Posterior vena cava (tissue), 2 donors: ENCODE measurements at places on chromosomes 6 and 20. TPM values are rescaled to one million over a fixed set of nuclear protein-coding genes. Genes with fewer than 3 reads are reported as not detected.

The PGBD1 gene
- 6.0 TPM for total RNA-seq

The NINL gene
- total RNA-seq: 7.4 TPM

GRCh38 chr6:91487696-91488392 is 901.0 kb upstream of the MAP3K7 start:
- no peak for DNase-seq

- no peak for DNase-seq
Measured at GRCh38 chr20:40471261-40471629, 217.8 kb downstream of the MAFB start.

GRCh38 chr6:116387374-116387773 is 16.6 kb downstream of the DSE start:
- DNase-seq: no peak

- peak; percentile 74 for DNase-seq
Measured at GRCh38 chr6:100457311-100457990, 7.3 kb downstream of the SIM1 start.

GRCh38 chr20:54219751-54220426 is 12.0 kb downstream of the PFDN4 start:
- no peak for DNase-seq

DNA sequence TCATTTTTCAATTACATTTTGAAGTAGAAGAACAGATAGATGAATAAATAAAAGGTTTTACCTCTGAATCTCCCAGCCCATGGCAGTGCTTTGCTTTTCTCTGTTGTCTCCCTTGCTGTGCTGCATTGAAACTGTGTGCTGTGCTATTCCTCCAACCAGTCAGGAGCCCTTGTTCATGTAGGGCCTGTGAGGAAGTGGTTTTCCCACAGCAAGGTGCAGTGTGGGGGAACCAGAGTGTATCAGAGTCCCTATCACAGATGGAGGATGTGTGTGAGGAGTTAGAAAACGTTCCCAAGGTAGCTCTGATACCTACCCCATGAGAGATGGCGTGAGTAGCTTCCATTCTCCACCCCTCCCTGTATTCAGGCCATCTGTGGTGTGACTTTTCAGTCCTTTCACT is 72.8 kb upstream of the RALGAPA2 start:
- no peak for DNase-seq

- DNase-seq: no peak
Measured at GRCh38 chr6:49326347-49326746, 136.7 kb downstream of the MMUT start.

GRCh38 chr6:166483026-166483425 is 100.3 kb upstream of the MPC1 start:
- DNase-seq: no peak

GRCh38 chr6:109705258-109705657 is 14.2 kb downstream of the FIG4 start:
- DNase-seq: peak; percentile 91

DNA sequence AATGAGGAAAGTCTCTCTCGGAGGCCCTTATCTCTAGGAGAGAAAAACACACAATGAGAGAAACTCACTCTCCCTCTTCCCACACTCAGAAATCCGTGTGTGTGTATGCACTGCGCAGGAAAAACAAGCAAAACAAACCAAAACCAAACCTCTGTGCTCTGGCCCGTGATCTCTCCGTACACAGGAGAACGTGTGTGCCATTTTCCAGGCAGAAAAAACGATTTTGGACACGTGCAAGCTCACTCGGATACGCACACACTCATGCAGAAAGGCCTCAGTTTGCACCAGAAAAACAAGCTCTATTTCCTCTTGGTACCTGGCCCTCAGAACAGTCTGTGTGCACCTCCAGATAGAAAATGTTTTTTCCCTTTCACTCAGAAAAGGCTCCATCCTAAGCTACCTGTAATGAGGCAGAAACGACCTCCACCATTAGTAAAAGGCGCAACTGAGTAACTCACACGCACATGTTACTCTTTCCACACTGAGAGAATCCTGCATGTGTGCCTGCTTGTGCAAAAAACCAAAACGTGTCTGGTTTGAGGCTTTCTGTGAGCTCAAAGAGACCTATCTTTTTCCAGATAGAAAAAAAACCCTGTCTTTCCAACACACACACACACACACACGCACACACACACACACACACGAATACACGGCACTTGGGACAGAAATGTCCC is 99.2 kb downstream of the EDN3 start:
- DNase-seq: peak; percentile 16

GRCh38 chr6:113631666-113632065 is 225.5 kb upstream of the MARCKS start:
- no peak for DNase-seq

GRCh38 chr6:30568245-30568644 is 3.0 kb upstream of the ABCF1 start:
- DNase-seq: no peak

- no peak for DNase-seq
Measured at GRCh38 chr20:44746367-44747165, 901 bp downstream of the KCNK15 start.

DNA sequence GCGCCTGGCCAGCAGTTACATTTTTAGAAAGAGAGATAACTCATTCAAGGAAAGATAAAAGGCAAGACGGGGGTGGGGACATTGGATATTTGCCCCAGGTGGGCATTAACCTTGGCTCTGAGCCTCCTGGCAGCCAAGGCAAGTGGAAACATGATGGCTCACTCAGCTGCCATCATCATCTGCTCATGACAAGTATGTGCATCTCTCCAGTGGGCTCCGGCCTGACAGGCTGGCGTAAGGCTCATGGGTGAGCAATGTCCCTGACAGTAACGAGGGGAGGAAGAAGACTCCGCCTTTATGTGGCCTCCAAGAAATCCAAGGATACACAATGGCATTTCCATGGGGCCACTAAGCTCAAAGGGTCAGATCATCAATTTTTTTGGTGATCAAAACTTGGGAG is 13.3 kb downstream of the ANKRD60 start:
- DNase-seq: peak; percentile 48
